T-cell (primary cell): ENCODE measurements at places on chromosomes 12 and 14. TPM values are rescaled to one million over a fixed set of nuclear protein-coding genes. Genes with fewer than 3 reads are reported as not detected.

Gene ERG28
- 10.5 TPM for total RNA-seq

Gene LMBR1L
- total RNA-seq, result 186 TPM

Gene PLEKHG7
- total RNA-seq, result 0.13 TPM

Gene LRRC10
- total RNA-seq, result not detected

Gene CAPS2
- total RNA-seq, result 4.2 TPM

Gene LUM
- 0.46 TPM for total RNA-seq

Gene TC2N
- 217 TPM for total RNA-seq

Gene NID2
- 0.38 TPM for total RNA-seq

Gene AQP6
- not detected for total RNA-seq

Gene HOXC12
- not detected for total RNA-seq

Gene SLC4A8
- 3.3 TPM for total RNA-seq

Gene GPRC5D
- total RNA-seq, result not detected

Gene SLC22A17
- total RNA-seq, result 18.4 TPM

DNA sequence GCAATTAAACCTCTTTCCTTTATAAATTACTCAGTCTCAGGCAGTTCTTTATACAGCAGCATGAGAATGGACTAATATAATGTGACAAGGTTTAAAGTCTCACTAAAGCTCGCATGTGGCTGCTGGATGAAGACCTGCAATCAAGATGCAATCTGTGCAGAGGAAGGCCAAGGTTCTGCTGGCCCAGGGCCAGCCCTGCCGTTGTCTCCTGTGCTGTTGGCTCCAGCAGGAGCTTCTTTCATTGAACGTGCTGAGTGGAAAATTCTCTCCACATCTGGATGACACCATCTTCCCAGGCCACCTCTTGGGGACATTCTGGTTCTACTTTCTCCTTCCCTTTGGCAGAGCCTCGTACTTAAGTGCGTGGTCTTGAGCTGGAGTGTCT is 742.2 kb downstream of the VRK1 start:
- peaks cover 3% of the 10 kb centered on the region for H3K4me1 ChIP-seq
- peaks cover 3% of the 10 kb centered on the region for H3K27me3 ChIP-seq
- no peak for DNase-seq

GRCh38 chr12:83122623-83122934 is 435.9 kb downstream of the TMTC2 start:
- no peaks in the 10 kb centered on the region for H3K27me3 ChIP-seq
- no peak for DNase-seq
- no peak overlapping the region for H3K27ac ChIP-seq
- H3K4me1 ChIP-seq, result no peaks in the 10 kb centered on the region
- H3K4me3 ChIP-seq, result no peak overlapping the region

GRCh38 chr14:24390701-24391468 is 7.9 kb upstream of the NYNRIN start:
- no peaks in the 10 kb centered on the region for H3K27me3 ChIP-seq
- DNase-seq, result no peak
- no peaks in the 10 kb centered on the region for H3K36me3 ChIP-seq
- H3K4me3 ChIP-seq, result no peak overlapping the region

GRCh38 chr14:75711105-75711795 is 50.2 kb downstream of the TTLL5 start:
- no peak overlapping the region for H3K27ac ChIP-seq
- no peaks in the 10 kb centered on the region for H3K4me1 ChIP-seq
- H3K36me3 ChIP-seq, result no peaks in the 10 kb centered on the region
- no peak overlapping the region for H3K4me3 ChIP-seq
- H3K27me3 ChIP-seq, result no peaks in the 10 kb centered on the region
- DNase-seq, result no peak

DNA sequence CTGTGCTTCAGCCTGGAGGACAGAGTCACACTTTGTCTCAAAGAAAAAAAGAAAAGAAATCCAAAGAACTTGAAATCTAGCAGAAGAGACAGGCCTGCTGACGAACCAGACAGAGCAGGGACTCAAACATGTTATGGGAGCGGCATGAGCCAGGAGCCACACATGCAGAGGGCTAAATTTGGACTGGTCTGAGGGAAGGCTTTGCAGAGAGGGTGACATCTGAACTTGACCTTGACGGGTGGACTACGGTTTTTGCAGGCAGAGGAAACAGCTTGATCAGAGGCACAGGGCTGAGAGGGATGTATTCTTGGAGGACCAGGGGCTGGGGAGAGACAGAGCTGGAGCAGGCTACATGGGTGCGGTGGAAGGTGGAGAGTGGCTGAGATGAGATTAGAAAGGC is 20.5 kb upstream of the SLC24A4 start:
- H3K27ac ChIP-seq, result no peak overlapping the region
- no peaks in the 10 kb centered on the region for H3K36me3 ChIP-seq
- no peak for DNase-seq
- peaks cover 22% of the 10 kb centered on the region for H3K27me3 ChIP-seq
- no peak overlapping the region for H3K4me3 ChIP-seq
- H3K4me1 ChIP-seq, result no peaks in the 10 kb centered on the region
